ENCODE measurements at places on chromosomes 5 and 9.

GRCh38 chr5:171520300-171521174, 101.1 kb downstream of the FGF18 start:
- no peak for DNase-seq

GRCh38 chr9:19223724-19224123, 6.8 kb upstream of the DENND4C start:
- no peak for DNase-seq

DNA sequence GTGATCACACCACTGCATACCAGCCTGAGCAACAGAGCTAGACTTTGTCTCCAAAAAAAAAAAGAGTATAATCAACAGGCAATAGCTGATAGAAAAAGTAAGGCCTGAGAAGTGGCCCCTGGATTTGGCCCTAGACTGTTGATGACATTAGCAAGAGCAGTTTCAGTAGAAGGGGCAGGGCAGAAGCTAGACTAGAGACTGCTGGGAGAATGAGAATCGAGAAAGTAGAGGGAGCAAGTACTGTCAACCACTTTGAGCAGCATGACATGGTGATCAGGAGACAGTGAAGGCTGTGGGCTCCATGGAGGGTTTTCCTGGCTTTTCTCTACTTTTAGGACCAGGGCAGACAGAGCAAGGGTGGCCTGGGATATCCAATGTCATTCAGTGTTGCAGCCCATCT, 34.9 kb upstream of the B4GALT1 start:
- no peak for DNase-seq

DNA sequence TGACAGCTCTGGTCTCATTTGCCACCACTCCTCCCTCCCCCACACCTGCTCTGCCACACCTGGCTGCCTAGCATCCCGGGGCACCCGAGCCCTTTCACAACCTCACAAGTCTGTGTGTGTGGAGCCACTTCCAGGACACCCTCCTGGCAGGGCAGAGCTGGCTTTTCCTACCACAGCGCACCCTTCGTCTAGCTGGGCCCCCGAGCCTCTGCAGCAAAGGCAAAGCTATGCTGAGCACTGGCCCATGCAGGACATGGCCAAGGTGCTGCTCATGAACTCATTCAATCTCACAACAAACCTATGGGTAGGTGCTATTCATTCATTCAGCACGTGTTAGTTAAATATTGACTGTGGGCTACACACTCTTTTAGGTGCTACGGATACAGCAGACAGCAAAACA, 43.4 kb downstream of the DUSP1 start:
- DNase-seq = no peak

DNA sequence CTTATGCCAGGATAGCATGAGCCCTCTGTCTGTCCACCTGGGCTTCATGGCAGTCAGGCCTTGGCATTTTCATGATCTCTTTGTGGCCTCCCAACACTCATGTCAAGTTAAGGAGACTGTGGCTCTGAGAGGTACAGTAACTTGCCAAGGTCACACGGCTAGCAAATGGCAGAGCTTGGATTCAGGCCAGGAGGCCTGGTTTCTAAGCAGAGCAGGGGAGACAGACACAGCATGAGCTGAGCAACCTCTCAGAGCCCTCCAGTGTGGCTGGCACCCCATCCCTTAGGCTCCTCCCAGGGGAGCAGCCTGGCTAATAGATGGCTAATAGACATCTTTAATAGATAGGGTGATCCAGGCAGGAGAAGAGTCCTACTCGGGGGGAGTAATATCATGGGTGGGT, 4.1 kb downstream of the SYNPO start:
- no peak for DNase-seq

DNA sequence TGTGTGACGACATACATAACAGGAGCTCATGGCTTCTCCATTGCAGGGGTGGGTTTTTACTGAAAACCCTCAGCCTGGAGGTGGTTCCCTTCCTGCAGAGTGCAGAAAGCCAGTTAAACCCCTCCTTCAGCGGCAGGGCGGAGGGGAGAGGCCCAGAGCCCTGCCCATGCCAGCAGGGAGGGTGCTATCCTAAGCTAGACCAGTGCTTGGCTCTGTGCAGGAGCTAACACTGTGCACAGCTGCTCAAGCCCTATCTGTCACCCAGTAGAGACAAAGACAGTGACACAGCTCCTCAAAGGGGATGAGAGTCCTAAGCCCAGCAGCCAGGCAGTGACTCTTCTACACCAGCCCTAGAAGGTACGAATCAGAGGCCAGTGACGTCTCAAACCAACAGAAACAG, 70.0 kb upstream of the ZSWIM6 start:
- no peak for DNase-seq

- no peak for DNase-seq
Observed at GRCh38 chr5:109589239-109589638, 100.5 kb upstream of the MAN2A1 start.

GRCh38 chr9:16145196-16145950, 592.5 kb downstream of the CCDC171 start:
- DNase-seq = no peak

GRCh38 chr5:25458628-25459027, 813.9 kb upstream of the CDH10 start:
- no peak for DNase-seq

DNA sequence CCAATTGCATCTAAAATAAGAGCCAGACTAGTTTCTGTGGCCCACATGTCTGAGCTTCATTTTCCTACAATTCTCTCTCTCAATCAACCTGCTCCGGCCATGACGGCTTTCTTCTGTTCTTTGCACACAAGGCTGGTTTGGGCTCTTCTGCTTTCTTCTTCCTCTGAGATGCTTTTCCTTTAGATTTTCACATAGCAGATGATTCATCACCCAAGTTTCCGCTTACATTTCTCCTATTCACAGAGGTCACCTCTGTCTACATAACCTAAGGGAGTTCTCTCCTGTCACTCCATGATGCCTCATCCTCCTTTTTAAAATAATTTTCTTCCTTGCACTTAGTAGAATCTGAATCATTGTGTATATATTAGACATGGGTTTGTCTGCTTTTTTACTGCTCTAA, 334.6 kb upstream of the TUSC1 start:
- no peak for DNase-seq

DNA sequence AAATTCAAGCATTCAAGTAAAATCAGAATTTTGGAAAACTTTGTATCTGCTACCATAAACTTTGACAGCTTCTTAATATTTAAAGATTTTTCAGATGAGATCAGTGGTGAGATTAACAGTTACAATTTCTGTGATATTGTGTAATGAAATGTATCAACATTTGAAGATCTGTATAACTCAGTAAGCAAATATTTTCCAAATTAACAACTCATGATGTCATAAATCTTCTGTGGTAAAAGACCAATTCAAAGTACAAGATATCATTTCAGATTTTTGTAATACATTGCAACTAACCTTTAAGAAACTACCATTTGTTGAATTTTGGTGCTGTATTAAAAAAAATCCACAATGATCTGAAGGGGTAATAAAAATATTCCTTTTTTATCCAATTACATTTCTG, 352.2 kb downstream of the KIAA0825 start:
- no peak for DNase-seq

GRCh38 chr5:159240301-159240870, 22.7 kb upstream of the UBLCP1 start:
- no peak for DNase-seq

- DNase-seq = no peak
Observed at GRCh38 chr9:115671963-115672305, 481.7 kb upstream of the PAPPA start.

GRCh38 chr5:74978345-74978744, 74.0 kb downstream of the GCNT4 start:
- no peak for DNase-seq

GRCh38 chr5:107325866-107326265, 344.9 kb downstream of the EFNA5 start:
- no peak for DNase-seq
